LoVo (cell line): ENCODE measurements at places on chromosomes 6 and 20.

GRCh38 chr6:143198312-143198711 lies 137.6 kb downstream of the AIG1 start:
- DNase-seq, result no peak

DNA sequence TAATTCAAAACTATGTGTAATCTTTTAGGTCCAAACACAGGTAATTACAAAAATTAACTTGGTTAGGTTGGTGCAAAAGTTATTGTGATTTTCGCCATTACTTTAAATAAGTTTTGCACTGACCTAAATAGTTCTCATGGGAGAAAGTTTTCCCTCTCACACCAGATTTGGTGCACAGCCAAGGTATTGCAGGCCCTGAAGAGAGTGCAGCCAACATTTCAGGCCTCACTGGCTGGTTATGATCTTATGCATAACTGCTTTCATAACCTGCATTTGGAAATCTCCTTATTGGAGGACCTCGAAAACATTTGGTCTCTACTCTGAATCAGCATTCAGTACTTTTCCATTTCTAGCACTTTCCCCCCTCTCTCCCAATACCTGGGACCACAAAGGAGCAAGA lies 993.1 kb upstream of the MANEA start:
- DNase-seq, result no peak

GRCh38 chr6:48243071-48243470 lies 132.1 kb upstream of the PTCHD4 start:
- no peak for DNase-seq

DNA sequence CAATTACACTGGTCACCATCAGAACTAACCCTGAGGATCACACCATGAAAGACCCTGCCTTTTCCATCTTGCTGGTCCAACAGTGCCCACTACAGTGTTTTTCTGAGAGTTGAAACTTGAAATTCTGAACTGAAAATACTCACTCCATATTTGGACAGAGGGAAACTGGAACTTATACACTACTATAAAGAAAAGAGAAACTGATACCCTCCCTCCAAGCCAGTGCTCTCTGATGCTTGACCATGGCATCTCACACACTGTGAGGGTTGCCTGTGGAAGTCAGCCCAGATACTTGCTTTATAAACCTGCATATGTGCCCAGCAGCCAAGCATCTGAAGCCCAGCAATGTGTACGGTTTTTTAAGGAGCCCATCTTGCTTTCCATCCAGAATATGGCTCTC lies 108.7 kb downstream of the FOXA2 start:
- no peak for DNase-seq

GRCh38 chr6:93218096-93218495 lies 201.3 kb downstream of the EPHA7 start:
- no peak for DNase-seq

DNA sequence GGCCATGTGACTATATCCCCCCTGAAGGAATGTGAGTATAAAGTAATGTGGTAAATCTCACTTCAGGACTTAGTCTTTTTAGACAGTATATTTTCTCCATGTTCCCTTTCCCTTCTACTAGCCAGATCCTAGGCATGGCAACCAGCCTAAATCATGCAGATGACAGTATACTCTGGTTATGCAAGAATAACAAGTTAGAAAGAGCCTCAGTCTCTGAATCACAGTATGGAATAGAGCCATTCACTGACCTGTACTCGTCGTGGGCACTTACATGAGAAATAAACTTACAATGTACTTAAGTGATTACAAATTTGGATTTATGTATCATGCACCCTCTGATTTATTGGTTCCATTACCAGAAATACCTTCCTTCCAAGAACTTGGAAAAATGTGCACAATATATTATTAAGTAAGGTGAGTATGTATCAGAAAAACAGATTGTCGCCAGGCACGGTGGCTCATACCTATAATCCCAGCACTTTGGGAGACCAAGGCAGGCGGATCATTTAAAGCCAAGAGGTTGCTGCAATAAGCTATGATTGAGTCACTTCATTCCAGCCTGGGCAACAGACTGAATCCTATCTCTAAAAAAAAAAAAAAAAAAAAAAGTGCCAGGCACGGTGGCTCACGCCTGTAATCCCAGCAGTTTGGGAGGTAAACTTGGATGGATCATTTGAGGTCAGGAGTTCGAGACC lies 25.1 kb upstream of the FAM8A1 start:
- no peak for DNase-seq

GRCh38 chr6:69900869-69901268 lies 34.5 kb downstream of the COL19A1 start:
- DNase-seq, result no peak

DNA sequence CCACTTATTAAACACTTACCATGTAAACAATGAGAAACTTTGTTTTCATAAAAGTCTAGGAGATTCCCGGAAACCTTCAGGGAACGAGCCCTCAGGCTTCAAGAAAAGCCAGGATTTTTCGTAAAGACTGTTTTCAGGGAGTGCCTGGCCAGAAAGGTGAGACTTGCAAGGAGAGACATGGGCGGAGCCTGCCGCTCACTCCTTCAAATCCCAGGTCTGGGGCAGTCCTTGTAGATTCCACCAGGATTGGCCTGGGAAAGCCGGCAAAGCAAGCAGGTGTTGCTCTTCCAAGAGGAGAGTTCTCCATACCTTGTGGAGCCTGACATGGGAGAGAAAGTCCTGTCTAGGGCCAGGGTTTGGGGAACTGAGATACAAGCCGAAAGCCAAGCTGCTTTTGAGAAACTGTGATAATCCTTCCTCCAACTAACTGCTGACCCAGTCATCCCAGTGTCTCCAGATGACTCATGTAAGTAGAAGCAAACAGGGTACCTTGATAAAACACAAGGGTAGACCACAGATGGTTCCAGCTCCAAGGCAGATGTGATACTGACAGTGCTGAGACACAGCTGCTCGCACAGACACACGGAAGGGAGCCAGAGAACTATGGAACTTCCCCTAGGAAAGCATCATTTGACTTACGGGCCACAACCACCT lies 69.4 kb upstream of the NAA20 start:
- no peak for DNase-seq

GRCh38 chr6:33854572-33855030 lies 50.8 kb upstream of the MLN start:
- DNase-seq, result no peak

GRCh38 chr6:39295611-39296011 lies 18.6 kb downstream of the KCNK17 start:
- DNase-seq, result no peak

- DNase-seq, result no peak
Measured at GRCh38 chr20:61349447-61350165, 97.5 kb downstream of the CDH4 start.

GRCh38 chr20:34891166-34892062 lies 15.0 kb downstream of the ACSS2 start:
- peak; percentile 36 for DNase-seq

DNA sequence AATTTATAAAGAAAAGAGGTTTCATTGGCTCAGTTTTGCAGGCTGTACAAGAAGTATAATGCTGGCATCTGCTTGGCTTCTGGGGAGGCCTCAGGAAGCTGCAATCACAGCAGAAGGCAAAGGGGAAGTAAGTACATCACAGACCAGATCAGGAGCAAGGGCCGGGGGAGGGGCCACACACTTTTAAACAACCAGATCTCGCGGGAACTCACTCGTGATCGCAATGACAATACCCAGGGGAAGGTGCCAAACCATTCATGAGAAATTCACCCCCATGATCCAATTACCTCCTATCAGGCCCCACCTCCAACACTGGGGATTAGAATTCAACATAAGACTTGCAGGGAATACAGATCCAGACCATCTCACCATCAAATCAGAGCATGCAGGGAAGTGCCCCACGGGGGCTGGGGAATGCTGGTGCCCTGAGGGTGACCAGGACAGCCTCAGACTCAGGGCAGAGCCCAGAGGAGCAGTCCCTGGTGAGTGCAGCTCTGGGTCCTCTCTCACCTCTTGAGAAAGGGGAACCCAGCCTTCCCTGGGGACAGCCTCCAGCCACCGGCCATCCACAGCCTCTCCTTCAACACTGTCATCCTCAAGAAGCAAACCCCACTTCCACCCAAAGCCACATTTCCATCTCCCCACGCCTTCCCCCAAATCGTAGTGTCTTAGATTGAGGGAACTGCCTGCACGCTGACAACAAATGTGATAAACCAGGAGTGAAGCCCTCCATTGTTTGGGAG lies 80.7 kb downstream of the ANKRD60 start:
- no peak for DNase-seq

DNA sequence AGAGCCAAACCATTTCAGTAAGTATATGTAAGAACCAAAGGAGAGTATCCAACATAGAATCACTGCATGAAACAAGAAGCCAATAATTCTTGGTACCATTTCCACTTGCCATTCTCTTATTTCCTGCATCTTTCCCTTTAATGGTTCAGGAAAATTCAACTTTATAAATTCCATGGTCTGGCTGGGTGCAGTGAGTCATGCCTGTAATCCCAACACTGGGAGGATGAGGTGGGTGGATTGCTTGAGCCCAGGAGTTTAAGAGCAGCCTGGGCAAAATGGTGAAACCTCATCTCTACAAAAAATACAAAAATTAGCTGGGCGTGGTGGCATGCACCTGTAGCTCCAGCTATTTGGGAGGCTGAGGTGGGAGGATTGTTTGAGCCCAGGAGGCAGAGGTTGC lies 21.2 kb downstream of the NHLRC1 start:
- no peak for DNase-seq

DNA sequence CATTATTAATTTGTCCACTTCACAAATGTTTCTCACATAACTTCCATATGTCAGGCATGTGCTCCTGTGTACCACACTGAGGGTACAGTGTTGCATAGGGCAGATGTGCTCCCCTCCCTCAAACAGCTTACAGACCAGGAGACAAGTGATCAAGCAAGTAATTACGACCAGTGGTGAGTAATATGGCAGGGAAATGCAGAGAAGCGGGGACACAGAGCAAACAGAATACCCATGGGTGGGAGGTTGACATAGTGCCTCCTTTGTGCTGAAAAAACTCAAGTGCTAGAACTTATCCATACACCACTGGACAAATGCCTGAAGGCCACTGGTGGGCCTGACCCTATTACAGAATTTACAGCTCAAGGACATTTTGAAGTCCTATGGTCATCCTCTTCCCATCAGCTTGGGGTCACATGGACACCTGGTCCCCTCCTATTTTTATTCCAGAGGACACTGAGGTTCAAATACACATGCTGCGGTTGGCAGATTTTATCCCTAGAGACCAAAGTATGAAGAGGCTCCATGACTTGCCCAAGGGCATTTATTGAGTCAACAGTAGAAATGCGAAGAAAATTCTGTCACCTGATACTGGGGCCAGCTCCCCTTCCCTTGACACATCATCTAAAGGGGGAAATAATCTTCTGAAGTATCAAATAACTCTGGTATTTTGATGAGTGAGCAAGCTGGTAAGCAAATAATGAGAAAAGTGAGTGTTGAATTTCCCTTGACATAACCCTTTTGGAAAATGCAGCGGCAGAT lies 116.6 kb downstream of the QRSL1 start:
- no peak for DNase-seq

- no peak for DNase-seq
Measured at GRCh38 chr6:149513915-149514314, 29.1 kb upstream of the ZC3H12D start.

DNA sequence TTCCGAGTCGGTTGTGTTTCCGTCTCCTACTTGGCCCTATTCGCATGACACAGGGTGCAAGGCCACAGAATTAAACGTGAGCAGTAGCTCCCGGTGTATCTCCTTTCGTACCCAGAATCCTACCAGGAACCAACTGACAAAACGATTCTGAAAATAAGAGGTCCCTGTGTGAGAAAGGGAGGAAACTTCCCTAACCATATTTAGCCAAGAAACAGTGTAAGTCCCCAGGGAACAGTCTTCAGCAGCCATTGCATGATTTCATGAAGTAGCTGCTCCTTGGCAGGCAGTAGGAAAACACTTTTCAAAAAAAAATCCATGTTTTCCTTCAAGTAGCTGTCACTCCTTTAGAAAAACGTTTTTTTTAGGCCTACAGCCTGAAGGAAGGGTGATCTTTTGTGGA lies 46.9 kb downstream of the PDE10A start:
- no peak for DNase-seq

GRCh38 chr20:59744756-59745155 lies 140.4 kb downstream of the PHACTR3 start:
- no peak for DNase-seq

- DNase-seq, result no peak
Measured at GRCh38 chr6:153574231-153574630, 443.1 kb upstream of the RGS17 start.

GRCh38 chr20:31570735-31571617 lies 34.1 kb upstream of the ID1 start:
- DNase-seq, result no peak

- DNase-seq, result no peak
Measured at GRCh38 chr6:87628424-87628823, 38.5 kb downstream of the ORC3 start.

DNA sequence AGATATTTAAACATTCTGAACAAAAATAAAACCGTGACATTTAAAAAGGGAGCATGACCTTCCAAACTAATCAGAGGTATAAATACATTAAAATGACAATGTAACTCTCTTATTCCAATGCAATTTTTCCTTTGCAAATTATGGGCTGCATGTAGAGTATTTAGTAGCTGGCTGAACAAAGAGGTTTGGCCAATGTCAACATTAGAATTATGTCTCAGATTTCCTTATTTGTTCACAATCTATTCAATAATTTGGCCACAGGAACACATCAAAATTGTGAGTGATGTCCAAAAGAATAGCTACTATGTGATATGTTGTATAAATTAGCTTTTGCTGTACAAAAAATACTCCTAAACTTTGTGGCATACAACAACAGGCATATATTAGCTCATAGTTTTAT lies 580.0 kb upstream of the MARCKS start:
- DNase-seq, result no peak

DNA sequence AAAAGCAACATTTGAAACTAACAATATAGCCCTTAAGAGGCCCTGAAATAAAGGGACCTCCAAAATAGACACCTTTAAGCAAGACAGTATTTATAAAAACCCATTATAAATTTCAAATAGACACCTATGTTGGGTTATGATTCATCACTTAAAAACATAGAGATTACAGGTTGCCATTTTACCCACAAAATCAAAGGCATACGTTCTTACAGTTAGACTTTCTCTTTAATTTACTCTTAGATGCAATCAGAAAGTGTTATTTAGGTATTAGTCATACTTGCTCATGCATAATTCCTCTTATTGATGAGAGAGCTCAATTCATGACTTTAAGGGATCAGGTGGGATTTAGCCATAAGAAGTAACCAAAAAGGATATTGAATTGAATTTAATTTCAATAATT lies 51.5 kb upstream of the TMEM200A start:
- no peak for DNase-seq

- DNase-seq, result no peak
Measured at GRCh38 chr20:43798291-43799149, 71.7 kb upstream of the GTSF1L start.

GRCh38 chr6:13334953-13335352 lies 6.6 kb upstream of the TBC1D7 start:
- no peak for DNase-seq
